Nephron progenitor cell (in vitro differentiated cells): ENCODE measurements at places on chromosomes 2 and 18.

GRCh38 chr2:113965644-113966043 lies 75.8 kb downstream of the ACTR3 start:
- peak; percentile 16 for DNase-seq

DNA sequence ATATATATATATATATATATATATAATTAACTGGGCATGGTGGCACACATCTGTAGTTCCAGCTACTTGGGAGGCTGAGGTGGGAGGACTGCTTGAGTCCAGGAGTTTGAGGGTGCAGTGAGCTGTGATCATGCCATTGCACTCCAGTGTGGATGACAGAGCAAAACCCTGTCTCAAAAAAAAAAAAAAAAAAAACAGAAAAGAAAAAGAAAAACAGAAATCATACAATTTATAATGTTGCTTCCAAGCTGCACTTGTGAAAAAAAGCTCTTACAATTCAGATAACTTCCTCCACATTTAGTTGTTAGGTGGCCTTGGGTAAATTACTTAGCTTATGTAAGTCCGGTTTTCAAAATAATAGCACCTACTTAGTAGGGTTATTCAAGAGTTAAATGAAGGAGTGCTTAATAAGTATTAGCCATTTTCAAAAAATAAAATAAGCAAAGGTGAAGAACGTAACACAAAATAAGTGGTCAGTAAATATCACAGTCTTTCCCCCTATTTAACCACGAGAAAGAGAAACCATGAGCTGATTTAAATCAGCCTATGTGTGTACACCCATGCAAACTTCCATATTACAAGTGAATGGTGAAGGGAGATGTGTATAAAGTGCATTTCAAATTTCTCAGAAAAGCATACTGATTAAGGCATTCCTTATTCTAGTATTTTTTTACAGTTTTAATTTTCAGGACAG lies 2.3 kb downstream of the WIPF1 start:
- DNase-seq: no peak

DNA sequence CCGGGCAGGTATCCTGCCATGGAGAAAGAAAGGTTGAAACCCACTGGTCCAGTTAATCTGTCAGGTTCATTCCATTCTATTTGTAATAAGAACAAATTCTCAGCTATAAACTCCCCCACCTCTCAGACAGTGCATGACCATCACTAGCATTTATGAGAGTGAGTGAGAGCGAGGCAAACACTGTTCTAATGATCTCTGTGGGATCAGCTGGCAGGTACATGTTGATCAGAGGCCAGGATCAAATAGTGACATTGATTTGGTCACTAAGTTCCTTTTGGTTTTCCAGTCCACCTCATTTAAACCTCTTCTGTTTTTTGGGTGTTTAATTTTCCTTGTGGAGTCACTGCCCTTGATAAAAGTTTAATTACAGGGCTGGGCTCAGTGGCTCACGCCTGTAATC lies 423.1 kb upstream of the CHST9 start:
- no peak for DNase-seq

DNA sequence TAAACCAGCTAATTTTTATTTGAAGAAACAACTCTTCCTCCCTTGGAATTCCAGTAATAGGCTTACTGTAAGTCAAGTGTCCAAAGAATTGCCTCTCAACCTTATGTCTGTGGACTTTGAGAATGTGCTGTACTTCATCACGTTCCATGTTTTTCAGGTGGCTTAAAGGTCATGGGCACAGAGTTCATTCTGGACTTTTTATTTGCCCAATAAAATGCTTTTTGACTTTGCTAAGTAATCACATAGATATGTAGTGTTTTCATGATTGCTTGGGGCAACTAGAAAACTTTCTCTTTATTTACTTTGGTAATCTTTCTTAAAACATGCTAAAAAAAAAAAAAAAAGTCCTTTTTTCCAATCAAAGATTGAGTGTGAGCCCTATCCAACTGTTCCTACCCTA lies 10.4 kb upstream of the DNAH7 start:
- DNase-seq: no peak

GRCh38 chr2:74551530-74551929 lies 2.2 kb downstream of the LOXL3 start:
- no peak for DNase-seq

DNA sequence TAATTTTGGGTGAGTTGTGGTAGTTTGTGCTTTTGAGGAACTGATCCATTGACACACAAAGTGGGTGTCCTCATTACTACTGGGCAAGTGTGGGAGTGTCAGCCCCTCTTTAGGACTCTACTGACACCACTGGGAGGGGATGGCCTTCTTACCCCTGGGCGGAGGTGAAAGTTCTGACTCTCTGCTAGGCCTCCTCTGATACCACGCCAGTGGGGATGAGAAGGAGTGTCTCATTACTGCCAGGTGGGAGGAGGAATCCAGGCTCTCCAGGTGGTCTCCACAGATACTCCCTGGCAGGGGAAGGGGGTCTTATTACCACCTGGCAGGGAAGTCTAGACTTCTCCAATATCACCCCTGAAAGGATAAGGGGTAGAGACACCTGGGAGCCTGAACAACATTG lies 9.1 kb downstream of the LCLAT1 start:
- DNase-seq: no peak

- no peak for DNase-seq
Observed at GRCh38 chr2:162824304-162824703, 14.3 kb downstream of the KCNH7 start.

DNA sequence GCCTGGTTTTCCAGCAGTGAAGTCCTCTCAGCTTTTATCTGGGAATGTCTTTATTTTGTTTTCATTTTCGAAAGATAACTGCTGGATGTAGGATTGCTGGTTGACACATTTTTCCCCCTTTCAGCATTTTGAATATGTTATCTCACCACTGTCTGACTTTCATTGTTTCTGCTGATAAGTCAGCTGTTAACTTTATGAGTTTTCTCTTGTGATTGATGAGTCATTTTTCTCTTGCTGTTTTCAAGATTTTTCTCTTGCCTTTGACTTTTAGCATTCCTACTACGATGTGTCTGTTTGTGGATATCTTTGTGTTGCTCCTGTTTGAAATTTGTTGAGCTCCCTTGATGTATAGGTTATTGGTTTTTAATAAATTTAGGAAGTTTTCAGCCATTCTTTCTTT lies 85.5 kb downstream of the AGPS start:
- no peak for DNase-seq

DNA sequence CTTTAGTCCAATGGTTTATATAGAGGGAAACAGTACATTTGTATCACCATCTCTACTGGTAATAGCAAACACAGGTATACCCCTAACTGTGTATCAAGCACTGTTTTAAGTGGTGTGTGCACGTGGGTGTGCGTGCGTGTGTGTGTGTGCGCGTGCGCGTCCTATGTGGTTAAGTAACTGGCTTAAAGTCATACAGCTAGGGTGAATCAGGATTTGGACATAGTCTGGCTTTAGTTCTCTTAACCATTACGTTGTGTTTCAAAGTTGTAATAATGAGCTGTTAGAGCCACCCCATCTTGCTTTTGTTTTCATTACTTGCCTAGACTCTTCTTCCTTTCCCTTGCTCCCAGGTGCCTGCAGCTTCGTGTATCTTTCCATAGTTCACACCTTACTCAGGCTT lies 2.1 kb downstream of the HADHB start:
- DNase-seq: no peak

GRCh38 chr2:45288532-45289417 lies 279.5 kb upstream of the SIX2 start:
- DNase-seq: no peak

DNA sequence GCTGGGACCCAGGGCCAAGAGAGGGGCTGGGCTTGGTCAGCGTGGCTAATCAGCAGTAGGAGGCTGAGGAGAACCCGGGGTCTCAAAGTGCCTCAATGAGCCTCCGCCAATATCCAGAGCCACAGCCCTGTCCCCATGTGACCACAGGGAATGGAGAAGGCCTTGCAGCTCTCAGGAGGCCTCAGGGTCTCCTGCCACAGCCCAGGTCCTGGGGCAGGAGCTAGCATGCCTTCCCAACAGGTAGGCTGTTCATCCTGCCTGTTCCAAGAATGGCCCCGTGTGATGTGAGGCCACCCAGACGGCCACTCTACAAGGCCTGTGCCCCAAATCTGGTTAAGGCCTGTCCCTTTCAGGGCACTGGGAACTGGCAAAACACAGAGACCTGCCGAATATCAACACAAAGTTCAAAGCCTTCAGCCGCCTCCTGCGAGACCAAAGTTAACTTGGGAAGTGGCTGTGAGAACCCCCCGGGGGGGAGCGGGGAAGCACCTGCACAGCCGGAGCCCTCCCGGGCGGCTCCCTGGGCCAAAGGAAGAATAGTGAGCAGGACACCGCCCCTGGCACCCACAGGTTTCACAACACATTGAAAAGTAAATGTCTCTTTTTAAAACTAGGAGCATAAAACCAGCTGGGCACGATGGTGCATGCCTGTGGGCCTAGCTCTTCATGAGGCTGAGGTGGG lies 4.5 kb upstream of the LIMS2 start:
- no peak for DNase-seq

GRCh38 chr2:202378662-202379358 lies 2.7 kb downstream of the BMPR2 start:
- no peak for DNase-seq

DNA sequence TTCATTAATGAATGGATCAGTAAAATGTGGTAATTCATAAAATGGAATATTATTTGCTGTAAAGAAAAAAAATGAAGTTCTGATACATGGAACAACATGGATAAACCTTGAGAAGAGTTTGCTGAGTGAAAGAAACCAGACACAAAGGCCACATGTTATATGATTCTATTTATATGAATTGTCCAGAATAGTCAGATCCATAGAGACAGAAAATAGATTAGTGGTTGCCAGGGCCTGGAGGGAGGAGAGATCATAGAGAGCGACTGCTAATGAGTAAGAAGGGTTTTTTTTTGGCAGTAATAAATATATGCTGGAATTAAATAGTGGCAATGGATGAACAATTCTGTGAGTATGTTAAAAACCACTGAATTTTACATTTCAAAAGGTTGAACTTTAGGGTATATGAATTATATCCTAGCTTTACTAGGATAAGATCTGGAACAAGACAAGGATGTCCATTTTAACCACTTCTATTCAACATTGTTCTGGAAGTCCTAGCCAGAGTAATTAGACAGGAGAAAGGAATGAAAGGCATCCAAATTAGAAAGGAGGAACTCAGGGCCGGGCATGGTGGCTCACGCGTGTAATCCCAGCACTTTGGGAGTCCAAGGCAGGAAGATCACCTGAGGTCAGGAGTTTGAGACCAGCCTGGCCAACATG lies 48.8 kb downstream of the MAPRE2 start:
- no peak for DNase-seq

DNA sequence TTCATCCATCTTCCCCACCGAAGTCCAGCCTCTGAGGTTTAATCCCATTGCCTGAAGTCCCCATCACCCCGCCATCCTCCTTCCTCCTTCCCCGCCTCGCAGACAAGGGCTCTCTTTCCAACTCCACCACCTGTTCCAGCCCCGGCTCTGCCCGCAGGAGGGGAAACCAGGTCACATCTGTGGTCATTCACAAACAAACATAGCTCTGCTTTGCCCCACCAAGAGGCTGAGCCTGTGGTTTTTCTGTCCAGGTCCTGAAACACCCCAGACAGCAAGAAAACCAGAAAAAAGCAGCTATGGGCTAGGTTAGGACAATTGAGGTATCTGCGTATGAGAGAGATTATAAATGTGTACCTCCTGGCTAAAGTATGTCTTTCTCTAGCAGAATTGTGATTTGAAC lies 144.7 kb downstream of the GLI2 start:
- DNase-seq: no peak

DNA sequence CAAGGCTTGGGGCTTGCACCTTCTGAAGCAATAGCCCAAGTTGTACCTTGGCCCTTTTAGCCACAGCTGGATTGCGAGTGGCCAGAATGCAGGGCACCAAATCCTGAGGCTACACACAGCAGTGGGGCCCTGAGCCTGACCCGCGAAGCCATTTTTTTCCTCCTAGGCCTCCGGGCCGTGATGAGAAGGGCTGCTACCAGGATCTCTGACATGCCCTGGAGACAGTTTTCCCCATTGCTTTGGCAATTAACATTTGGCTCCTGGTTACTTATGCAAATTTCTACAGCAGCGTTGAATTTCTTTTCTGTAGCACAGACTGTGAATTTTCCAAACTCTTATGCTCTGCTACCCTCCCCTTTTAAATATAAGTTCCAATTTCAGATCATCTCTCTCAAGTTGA lies 54.5 kb downstream of the MOCOS start:
- no peak for DNase-seq

DNA sequence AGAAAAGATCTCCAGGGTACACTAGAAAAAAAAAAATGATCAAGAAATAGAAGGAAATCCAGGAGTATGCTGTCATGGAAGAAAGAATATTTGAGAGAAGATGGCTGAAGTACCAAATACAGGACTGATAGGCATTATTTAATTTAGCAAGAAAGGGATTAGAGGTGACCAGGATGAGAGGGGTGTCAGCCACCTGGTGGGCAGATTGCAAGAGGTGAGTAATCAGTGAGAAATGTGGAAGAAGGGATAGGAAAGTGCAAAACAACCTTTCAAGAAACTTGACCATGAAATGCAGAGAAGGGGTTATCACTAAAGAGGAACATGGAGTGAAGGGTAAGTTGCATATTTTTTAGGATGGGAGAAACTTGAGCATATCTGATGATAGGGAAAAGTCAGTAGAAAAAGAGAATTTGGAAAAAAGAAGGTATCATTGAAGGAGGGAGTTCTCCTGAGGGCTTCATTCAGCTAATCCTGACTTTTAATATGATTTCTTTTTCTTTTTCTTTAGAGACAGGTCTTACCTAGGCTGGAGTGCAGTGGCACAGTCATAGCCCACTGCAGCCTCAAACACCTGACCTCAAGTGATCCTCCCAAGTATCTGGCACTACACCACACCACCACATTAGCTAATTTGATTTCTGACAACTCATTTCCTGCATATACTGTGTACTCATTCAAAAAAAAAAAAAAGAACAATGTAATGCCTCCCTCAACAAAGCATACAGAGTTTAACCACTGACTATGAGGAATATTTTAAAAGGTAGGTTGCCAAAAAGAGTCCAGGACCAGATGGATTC lies 101.3 kb downstream of the LRP2 start:
- no peak for DNase-seq

GRCh38 chr2:58896638-58897037 lies 655.5 kb upstream of the FANCL start:
- no peak for DNase-seq

- DNase-seq: no peak
Observed at GRCh38 chr2:100753444-100753843, 66.5 kb upstream of the NPAS2 start.

DNA sequence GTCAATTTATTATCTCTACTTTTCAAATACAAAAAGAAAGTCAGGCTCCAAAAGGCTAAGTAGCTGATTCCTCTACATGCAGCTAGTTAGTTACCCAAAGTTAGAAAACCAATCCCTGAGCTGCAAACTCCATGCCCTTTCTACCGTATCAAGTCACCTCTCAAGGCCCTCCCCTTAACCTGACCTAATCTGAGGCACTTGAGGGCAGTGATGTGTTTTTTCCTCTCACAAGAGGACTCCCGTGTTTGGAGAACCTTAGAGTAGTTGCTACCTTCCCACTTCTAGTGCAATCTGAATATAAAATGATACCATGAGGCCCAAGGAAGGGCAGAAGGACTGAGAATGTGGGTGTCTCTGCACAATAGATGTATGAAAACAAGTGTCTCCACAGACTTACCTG lies 907.9 kb upstream of the CELF4 start:
- no peak for DNase-seq
